ENCODE measurements at places on chromosomes 12 and 14.
A peak's percentile ranks its signal among the peaks of the same experiment; 100 is the strongest.

DNA sequence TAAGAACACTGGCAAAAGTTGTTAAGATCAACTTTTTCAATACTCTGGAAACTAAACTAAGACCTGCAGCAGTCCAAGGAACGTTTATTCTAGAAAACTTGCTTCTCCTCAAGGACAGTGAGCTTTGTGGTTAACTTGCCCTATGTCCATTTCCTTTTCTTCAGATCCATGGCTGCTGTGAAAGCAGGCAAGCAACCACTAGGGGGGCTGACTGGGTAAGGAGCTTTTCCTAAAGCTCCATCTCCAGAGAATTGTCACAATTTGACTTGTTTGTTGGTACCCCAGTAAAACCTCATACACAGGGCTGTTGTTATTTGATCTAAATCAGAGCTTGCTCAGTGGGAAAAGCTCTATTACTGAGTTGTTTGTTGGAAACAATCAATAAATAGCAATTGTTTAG, 10.1 kb upstream of the RPL10L start:
- no peak for DNase-seq

DNA sequence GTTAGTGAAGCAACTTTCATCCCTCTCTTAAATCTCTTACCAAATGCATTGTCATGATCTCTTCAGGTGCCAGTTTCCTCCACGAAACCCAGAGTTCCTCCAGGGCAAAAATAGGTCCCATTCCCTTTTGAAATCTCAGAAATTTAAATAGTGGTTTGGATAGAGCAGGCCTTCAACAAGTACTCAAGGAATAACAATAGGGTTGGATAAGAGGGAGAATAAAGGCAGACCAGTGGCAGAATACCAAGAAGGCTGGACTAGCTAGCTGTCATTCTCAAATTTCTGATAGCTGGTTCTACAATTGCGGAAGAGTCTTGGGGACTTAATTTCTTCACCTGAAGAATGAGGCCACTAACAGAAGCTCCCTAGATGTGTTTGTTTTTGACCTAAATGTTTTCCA, 62.5 kb downstream of the PKP2 start:
- no peak for DNase-seq

- no peak for DNase-seq
Measured at GRCh38 chr12:107655281-107656065, 30.1 kb upstream of the PWP1 start.

GRCh38 chr14:77375164-77375950, 1.5 kb downstream of the TMED8 start:
- DNase-seq, result no peak

- no peak for DNase-seq
Measured at GRCh38 chr12:107079172-107080011, 14.0 kb downstream of the CRY1 start.

DNA sequence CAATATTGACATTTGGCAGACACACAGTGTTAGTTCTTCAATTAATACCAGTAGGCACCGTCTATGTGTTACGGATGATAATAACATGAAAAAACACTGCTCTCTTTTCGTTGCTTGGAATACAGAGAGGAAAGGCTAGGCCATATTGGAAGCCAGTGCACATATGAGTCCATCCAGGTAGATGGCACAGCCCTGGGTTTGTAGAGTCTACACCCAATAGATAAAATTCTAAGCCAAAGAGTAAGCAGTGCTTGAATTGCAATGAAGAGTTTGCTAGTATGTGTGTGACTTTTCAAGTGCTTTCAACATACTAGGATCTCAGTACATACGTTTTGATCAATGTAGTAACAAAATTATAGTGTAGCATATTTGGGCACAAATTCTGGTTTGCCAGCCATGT, 243.3 kb upstream of the AVPR1A start:
- no peak for DNase-seq

DNA sequence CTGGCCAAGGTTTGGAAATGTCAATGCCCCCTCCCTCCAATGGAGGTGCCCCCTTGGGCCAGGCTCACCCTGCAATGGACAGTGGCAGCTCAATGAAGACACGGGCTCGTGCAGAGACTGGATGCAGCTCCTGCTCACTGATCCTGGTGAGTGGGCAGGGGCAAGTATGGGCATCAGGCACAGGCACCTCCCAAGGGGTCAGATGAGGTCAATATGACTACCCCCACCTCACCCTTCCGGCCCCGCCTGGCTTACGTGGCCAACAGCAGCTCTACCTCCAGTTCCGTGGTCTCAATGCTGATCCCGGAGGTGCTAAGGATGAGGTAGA, 13.6 kb downstream of the ITGA7 start:
- no peak for DNase-seq

- DNase-seq, result no peak
Measured at GRCh38 chr14:88669346-88669745, 106.5 kb downstream of the ZC3H14 start.

GRCh38 chr12:95204141-95204866, 13.0 kb downstream of the FGD6 start:
- DNase-seq, result no peak

GRCh38 chr14:75570797-75571196, 7.6 kb upstream of the FLVCR2 start:
- no peak for DNase-seq

GRCh38 chr14:24441904-24442239, 704 bp downstream of the SDR39U1 start:
- DNase-seq, result no peak

- DNase-seq, result peak; percentile 68
Measured at GRCh38 chr14:59190372-59190771, 1.9 kb downstream of the DAAM1 start.

DNA sequence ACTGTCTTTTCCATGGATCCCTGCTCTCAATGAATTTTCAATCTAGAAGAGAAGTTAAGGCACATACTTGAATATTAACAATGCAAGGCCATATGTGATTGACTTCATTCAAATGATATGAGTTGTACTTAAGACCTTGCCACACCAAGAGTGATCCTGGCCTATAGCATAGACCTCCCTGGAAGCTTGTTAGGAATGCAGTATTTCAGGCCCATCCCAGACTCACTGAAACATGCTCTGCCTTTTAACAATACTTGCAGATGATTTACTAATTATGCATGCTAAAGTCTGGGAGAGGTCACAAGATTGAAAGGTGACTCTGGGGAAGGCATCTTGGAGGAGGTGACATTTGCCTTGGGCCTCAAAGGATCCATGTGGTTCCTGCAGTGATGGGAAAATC, 43.2 kb downstream of the RFX4 start:
- no peak for DNase-seq

- DNase-seq, result no peak
Measured at GRCh38 chr12:39892146-39892545, 213.7 kb downstream of the SLC2A13 start.

GRCh38 chr14:42228611-42229010, 621.9 kb downstream of the LRFN5 start:
- DNase-seq, result no peak

DNA sequence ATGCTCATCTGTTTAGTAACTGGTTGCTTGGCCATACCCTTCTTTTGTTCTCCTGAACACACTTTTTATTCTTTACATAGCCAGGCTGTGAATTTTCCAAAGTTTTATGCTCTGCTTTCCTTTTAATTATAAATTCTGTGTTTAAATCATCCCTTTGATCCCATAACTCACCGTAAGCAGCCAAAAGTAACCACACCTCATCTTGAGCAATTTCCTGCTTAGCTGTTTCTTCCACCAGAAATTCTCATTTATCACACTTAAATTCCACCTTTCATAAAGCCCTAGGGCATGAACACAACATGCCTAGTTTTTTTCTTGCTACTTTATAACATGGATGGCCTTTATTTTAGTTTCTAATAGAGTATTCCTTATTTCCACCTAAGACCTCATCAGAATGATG, 510.7 kb downstream of the C12orf50 start:
- no peak for DNase-seq

GRCh38 chr12:57868851-57869268, 22.3 kb upstream of the CTDSP2 start:
- no peak for DNase-seq

GRCh38 chr12:121974026-121974985, 47.4 kb upstream of the BCL7A start:
- no peak for DNase-seq

DNA sequence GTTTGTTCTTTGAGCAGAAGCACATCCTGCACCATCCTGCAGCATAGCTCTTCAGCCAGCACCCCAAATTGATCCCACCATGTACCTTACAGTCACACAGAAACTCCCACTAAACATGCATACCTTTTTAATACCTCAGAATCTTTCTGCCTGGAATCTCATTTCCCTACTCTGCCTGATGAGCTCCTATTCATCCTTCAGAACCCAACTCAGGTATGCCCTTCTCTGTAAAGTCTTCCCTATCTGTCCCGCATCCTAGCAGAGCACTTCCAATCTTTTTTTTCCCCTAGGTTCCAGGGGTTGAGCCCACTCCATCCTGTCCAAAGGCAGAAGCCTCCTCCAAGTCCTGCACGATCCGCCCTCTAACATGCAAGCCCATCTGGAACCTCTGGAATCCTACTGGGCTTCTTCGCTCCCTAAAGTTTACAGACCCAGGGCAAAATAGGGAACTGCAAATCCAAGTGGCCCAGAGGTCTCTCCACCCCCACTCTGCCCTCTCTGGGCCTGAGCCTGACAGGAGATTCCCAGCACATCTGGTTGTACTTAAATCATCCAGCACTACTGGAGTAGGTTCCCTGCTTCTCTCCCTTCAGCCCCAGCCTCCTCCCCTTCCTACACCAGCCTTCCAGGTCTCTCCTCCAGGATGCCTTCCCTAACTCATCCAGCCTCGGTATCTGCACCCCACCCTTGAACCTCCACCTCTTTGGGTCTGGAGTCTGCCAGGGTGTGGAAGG, 4.1 kb upstream of the FIGNL2 start:
- no peak for DNase-seq

GRCh38 chr12:92785563-92785950, 82.8 kb downstream of the PLEKHG7 start:
- no peak for DNase-seq

DNA sequence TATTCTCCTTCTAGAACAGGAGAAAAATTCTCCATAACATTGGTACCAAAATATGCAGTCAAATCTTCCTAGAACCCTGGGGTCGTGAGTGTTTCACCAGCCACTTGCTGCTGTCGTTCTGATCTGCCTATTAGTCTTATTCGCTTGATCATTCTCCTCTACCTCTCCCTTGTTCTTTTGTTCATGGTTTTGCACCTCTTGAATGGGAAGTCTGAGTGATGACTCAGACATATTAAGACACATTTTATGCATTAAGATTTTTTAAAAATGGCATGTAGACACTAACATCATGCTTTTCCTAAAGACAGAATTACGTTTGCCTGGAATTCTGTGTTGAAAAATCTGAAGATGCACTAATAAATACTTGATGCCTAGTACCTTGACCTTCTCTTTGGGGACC, 159.2 kb upstream of the LRIG3 start:
- DNase-seq, result no peak

- DNase-seq, result no peak
Measured at GRCh38 chr12:93363841-93364297, 13.9 kb upstream of the NUDT4 start.

GRCh38 chr14:71956920-71957563, 24.8 kb downstream of the RGS6 start:
- DNase-seq, result no peak

DNA sequence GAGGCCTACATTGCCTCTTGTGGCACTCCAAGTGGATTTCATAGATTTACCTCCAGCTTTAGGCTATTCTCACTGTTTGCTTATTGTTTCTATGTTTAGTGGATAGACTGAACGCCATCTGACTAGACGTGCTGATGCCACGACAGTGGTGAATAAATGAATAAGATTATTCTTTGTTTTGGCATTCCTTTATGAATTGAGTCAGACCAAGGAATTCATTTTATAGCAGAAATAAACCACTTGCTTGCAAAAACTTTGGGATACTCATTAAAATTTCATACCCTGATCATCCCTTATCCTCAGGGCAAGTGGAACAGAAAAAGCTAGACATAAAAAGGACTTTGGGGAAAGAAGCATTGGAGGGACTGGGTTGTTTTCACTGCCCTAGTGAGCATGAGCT, 71.7 kb upstream of the FERMT2 start:
- DNase-seq, result no peak

DNA sequence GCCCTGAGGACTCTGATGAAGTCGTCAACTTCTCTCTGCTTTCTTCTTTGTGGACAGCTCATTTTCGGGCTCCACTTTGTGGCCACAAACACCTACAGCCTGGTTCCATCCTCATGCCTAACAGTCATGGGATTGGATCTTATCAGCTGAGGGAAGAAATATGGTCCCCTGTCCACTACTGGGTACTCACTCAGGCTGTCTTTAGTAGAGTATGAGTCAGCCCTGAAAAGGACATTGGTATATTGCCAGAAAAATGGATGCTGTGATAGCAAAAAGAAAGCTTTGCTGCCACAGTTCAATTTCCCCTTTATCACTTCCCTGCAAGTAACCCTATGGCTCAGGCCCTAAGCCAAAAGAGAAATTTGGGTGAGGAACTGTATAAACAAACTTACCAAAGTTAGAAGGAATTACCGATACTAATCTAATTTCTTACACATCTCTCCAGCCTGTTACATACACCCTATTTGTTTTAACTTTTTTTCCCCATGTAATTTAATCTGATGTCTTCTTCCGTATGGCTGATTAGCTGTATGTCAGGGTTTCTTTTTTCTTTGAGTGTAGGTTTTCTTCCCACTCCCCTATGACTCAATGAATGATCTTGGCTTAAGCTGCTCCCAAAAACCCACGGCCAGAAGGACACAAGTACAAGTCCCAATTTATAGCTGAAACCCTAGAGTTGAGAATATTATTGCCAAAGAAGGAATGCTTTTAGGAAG, 29.1 kb downstream of the MTHFD1 start:
- DNase-seq, result no peak
